ENCODE measurements at places on chromosomes 3 and 15.
A peak's percentile ranks its signal among the peaks of the same experiment; 100 is the strongest.

- DNase-seq: no peak
These were observed 456.2 kb downstream of the TBL1XR1 start for GRCh38 chr3:176740906-176741663.

DNA sequence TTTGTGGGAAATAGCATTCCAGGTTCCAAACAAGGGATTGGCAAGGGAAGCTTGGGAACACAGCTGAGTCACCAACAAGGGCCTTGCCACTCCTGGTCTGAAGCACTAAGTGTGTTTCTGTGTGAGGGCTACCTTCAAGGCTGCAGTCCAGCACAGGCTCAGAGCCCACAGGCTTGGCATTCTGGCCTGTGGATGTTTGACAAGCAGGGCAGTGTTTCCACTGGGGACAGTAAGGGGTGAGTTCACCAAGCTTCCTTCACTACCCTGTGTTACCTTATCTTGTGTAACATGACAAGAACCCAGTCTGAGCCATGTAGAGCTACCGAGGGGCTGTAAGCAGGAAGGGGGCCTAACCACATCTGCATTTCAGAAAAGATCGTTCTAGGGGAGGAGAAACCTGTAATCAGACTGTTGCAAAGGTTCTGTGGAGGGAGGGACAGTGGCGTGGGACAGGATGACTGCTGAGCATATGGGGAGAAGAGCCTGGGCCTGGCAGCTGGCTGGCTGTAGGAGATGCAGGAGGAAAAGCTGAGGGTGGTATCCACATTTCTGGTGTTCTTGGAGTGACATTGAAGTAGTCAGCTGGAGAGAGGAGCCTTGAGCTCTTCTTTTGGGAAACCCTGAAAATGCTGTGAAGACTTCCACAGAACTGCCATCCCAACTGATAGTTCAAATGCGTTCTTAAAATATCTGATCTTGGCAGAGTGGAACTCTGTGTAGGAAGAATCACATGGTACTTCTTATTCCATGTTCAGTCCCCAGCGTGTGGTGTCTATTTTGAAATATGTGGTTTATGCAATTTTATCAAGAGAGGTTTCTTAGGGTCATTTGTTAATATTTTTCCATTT is 61.3 kb downstream of the CTDSPL start:
- DNase-seq: no peak

GRCh38 chr3:49727154-49727923 is 3.6 kb upstream of the GMPPB start:
- peak; percentile 31 for DNase-seq

DNA sequence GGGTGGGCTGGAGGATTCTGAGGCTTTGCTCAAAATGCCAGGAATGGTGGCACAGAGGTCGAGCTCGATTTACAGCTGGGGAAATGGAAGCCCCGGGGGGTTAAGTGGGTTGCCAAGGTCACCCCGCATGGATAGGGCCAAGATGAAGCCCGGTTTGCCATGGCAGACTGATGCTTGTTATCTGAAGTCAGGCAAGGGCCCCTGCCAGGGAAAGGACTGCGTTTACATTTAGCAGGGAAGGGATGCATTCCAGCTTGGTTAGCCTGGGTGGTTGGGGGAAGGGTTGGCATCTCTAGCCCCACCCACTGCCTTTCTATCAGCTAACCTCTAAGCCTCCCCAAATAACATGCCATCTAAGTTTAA is 79.0 kb downstream of the RPLP1 start:
- no peak for DNase-seq

GRCh38 chr3:128192131-128192530 is 38.9 kb downstream of the EEFSEC start:
- DNase-seq: no peak

GRCh38 chr15:74624020-74624602 is 8.5 kb downstream of the CLK3 start:
- no peak for DNase-seq

DNA sequence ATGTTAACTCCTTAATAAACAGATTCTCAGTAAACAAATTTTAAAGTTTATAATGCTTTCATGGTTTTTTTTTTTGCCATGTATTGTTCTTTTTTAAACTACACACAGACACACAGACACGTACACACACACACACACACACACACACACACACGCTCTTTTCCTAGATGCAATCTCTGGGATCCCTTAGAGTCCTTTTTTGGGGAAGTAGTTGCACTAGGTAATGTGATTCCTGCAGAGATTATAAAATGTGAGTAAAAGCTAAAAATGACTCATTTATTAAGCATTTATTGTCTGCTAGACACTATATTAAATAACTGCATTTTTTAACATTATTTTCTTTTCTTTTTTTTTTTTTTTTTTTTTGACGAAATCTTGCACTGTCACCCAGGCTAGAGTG is 19.9 kb downstream of the NDUFB5 start:
- no peak for DNase-seq

DNA sequence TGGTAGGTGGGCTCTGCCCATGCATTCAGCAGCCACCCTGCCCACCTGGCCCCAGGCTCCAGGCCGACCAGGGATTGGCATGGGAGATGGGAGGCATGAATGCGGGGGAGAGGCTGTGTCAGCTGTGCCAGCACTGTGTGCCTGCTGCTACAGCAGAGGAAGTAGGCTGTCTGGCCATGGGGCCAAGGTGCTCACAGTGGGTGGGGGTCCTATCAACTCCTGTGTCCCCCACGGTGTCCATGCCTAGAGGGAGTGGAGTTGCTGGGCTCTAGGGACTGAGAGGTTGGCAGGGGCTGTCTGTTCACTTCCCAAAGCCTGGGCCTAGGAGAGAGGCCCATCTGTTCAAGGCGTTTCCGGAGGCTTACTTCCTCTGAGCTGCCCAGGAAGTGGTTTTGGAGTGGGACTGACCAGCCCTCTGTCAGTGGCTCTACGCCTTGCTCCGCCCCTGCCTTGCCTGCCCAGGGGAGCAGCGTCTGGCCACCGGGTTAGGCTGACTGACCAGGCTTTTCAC is 5.8 kb downstream of the PRKCD start:
- no peak for DNase-seq

GRCh38 chr15:40282147-40282868 is 556 bp downstream of the ANKRD63 start:
- peak; percentile 84 for DNase-seq

DNA sequence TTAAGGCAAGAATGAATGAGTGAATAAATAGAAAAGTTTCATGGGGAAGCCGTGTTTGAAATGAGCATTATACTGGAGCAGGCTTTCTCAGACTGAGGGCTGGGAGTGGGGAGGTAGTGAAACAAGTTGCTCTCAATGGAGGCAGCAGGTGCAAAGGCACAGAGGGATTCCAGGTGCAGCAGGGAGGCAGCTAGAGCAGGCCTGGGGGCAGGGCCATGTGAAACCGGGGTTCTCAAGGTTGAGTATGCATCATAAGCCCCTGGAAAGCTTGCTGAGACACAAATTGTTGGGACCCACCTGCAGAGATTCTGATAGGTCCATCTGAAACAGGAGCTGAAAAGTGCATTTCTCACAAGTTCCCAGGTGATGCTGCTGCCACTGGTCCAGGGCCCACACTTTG is 45.3 kb downstream of the BFSP2 start:
- no peak for DNase-seq
